ENCODE measurements at places on chromosomes 12 and 14.

GRCh38 chr12:26455936-26456574 lies 260.7 kb downstream of the SSPN start:
- no peak for DNase-seq

DNA sequence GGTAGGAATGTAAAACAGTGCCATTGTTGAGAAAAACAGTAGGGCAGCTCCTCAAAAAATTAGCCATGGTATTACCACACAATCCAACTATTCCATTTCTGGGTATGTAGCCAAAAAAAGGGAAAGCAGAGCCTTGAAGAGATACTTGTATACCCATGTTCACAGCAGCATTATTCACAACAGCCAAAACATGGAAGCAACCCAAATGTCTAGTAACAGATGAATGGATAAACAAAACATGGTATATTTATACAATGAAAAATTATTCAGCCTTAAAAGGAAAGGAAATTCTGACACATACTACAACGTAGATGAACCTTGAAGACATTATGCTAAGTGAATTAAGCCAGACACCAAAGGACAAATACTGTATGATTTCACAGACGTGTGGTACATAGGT lies 67.6 kb upstream of the GNG2 start:
- DNase-seq = no peak

DNA sequence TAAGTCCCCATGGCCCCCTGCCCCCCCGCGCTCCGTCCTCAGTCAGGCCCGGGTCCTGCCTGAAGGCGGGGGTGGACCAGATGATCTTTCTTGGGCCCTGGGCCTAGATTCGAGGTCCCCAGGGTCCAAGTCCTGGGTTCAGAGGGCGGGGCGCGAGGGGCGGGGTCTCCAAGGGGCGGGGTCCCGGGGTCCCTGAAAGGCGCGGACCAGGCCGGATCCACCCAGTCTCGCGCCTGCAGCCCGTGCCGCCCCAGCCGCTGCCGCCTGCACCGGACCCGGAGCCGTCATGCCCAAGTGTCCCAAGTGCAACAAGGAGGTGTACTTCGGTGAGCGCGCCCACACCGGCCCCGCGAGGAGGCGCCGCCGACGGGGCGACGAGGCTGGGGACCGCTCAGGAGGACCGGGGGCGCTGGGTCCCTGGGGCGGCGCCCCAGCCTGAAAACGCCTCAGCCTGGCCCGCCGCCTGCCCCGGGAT lies 325 bp downstream of the CRIP1 start:
- DNase-seq = peak; percentile 92

- no peak for DNase-seq
These were observed 209.2 kb downstream of the ZFP36L1 start for GRCh38 chr14:68583548-68584280.

DNA sequence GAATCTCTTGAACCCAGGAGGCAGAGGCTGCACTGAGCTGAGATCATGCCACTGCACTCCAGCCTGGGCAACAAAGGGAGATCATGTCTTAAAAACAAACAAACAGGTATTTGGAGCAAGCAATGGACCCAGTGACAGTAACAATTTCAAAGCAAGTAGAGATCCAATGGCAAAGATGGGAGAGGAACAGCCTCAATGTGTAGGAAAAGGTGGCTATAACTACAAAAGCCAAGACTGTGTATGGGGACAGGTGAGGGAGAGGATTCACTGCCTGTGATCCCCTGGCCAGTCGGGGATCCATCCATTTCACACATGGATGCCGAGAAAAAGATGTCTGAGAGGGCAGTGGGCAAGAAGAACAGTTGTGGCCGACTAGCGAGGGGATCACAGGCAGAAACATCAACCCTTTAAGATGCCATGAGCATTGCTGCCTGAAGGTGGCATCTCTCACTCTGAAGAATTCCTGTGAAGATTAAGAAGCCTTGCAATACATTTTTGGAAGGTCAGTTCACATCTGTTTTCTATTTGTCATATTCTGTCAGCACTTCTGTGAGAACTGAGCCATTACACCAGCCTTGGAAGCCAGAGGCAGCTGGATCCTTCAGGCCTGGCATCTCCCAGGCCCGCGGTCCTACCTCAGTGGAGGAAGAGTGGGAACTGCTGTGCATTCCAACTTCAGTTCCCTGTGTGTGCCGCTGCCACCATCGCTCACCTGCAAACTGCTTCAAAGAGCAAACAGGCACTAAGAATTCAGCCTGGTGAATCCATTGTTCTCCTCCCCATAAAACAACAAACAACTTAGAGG lies 54.5 kb upstream of the FRS2 start:
- no peak for DNase-seq

DNA sequence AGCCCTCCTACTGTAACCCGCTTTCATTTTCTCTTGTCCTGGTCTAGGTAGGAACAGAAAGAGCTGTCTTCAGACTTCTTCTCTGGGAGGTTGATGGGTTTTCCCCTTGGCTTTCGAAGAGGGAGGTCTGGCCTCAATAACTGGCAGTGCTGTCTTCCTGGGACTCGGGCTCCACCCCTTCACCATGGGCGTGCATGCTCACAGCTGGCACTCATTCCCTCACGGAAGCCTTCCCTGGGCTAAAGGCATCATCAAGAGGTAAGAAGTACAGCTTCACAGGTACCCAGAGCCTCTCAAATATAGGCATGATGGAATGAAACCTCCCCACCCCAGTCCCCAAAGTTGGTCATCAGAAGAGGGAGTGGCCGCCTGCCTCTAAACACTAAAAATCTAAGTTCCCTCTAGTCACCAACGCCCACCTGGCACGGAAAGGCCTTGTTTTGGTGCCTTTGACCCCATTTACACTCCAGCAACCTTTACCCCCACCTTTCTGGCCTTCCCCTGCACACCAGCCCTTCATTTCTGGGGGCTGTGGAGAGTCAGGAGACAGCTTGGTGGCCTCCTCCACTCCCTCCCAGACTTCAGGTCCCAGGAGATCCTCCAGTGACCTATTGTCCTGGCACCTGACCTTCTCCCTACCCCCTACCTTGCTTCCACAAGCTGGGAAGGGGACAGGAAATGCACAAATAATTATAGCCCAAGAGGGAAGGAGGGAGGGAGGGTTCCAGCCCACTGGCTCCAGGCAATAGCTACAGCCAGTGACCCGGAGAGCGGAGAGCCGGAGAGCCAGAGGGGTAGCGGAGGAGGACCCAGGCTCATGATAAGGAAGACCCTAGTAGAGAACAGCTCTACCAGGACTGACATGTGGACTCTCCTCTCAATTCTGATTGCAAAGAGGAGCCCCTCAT lies 2.8 kb downstream of the RAPGEF3 start:
- peak; percentile 72 for DNase-seq

- no peak for DNase-seq
These were observed 36.5 kb upstream of the SELPLG start for GRCh38 chr12:108670066-108670631.

DNA sequence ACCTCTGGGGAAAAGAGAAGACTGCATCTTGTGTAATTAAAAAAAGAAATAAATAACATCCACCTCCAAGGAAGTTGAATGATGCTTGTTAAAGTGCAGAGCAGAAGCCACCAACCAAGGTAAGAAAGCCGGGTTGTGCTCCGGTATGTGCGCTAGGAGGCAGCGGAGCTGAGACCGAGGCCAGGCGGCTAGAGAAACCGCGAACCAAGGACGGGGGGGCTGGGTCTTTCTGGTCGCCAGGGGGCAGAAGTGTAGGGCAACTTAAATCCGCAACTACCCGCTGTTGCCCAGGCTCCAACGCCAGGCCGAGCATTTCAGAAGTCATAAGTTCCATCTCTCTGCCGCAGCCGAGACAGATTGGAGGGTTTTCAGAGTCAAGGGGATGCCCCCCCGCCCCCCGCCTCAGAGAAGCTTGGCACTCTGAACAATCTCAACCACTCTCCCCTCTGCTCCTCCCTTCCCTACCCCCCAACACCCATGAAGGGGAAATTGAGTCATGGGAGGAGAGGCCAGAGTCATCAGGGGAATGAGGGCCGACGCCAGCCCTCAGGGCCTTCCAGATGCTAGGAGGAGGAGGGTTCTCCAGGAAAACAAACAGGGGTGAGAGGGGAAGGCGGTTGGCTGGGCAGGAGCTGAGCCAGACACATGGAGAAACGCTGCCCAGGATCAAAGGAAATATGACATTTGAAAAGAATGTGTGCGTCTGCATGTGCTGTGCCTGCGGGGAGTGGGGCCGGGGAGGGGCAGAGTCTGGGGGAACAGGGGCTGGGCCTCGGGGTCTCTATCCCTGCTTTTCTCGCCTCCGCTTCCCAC lies 2.2 kb upstream of the NFATC4 start:
- DNase-seq = peak; percentile 93

DNA sequence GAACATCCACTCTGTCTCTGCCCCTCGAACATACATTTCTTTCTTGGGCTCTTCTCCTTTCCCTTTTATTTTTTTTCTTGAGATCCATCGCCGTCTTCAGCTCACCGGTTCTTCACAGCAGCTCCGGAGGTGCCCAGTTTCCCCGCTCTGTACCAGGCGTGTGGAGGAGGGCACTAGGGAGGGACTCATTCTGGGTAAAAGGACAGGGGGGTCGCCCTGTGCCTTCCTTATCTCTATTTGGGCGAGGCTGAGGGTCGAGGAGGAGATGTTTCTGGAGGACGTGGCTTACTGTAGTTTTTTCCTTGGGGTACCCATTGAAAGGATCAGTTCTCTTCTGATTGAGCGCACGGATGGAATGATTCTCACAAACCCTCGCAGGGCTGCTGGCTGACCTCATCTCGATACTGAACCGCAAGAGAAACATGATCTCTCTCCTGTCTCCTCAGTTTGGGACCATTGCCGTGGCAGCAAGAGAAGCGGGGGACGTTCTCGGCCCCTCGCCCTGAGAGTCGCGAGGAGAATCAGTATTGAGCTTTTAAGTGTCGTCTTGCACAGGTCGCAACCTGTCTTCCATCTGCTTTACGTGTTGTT lies 386 bp downstream of the LIN52 start:
- DNase-seq = no peak

- DNase-seq = no peak
These were observed 37.2 kb upstream of the TUBA1C start for GRCh38 chr12:49227713-49228112.

- no peak for DNase-seq
These were observed 37.3 kb downstream of the PPP1R12A start for GRCh38 chr12:79897617-79898016.

GRCh38 chr12:109523504-109523903 lies 46.1 kb downstream of the UBE3B start:
- DNase-seq = peak; percentile 26

DNA sequence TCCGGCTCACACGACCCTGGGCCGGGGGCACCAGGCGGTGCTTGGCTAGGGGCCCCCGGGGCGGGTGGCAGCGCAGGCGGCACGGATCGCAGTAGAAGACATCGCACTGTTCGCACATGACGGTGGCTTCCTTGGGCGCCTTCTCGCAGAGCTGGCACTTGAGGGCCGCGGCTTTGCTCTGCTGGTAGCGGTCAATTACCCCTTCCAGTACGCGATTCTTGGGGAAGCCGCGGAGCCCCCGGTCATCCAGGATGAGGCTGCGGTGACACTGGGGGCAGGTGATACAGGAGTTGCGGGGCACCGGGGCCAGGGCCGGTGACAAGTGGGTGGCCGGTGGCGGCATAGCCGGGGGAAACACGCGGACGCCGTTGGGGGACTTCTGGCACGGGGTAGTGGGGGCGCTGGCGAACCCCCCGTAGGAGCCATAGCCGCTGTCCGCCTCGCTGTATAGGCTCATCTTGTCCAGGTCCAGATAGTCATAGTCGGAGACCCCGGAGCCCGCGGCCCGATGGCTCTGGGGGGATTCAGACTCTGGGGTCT lies 553 bp downstream of the TRIM9 start:
- peak; percentile 45 for DNase-seq

DNA sequence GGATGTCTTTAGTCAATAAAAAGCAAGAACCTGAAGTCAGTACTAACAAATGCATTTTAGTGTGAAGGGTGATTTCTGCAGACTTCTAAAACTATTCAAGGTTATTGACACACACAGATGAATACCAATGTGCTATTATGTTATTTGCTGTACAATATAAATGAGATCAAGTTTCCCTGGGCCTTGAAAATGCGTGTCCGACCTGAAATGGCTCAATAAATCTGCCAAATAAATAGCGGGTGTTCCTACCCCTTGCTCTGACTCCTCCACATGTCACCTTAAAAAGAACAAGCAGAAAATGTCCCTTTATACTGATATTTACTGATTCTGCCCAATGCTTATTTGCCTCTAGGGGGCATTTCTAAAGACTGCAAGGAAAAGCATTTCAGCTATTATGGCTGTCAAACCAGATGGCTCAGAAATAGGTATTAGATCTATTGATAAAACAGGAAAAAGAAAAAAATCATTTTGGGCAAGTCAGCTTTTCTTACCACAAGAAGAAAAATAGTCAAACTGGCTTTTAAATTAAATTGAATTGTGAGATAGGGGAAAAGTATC lies 367.3 kb upstream of the KITLG start:
- no peak for DNase-seq

- no peak for DNase-seq
These were observed 154.9 kb downstream of the RASSF9 start for GRCh38 chr12:85681333-85681732.

DNA sequence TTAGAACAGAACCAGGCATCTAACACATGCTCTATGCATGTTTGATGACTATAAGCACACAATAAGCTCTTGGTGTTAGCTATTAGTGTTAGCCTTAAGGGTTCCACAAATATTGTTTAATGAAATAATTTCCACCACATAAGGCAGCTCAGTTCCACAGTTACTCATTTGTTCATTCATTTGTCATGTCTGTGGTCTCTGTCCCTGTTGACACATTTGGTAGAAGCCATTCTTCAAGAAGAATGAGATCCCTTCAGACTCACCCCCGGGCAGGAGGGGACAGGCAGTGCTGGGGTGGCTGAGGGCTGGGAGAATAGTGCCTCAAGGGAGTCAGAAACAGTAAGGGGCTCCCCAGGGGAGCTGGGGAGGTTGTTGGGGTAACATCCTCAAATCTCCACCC lies 3.7 kb upstream of the FAIM2 start:
- no peak for DNase-seq

DNA sequence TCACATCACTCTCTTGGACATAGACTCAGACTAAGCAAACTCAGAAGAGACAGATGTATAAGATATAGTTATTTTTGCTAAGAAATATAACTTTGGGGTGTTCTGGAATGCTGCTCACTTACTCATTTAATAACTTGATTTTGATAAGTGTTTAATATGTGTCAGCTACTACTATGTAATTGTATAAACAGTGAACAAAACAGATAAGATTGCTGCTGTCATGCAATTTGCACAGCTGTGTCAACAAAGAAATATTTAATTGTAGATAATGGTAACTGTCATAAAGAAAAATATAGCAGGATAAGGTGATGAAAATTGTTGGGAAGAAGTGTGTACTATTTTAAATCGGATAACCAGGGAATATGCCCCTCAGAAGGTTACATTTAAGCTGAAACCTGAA lies 84.1 kb upstream of the ZDHHC17 start:
- DNase-seq = no peak

DNA sequence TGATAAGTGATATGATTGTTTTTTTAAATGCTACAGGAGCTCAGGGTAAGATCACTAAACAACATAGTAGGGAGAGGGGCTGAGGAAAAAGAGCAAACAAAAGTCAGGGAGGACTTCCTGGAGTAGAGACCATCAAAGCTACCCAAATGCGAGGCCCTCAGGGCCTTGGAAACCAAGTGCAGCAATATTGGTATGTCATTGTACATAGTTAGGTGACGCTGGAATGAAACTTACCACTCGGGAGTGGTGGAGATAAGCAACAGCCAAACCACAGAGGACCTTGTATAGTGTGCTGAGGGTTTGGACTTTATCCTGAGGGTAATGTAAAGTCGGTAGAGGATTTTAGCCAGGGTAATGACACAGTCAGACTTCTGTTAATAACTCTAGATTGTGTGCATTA lies 13.8 kb downstream of the KITLG start:
- DNase-seq = no peak

- DNase-seq = no peak
These were observed 45.7 kb upstream of the FBRSL1 start for GRCh38 chr12:132444283-132444682.

- DNase-seq = no peak
These were observed at the start of gene TNFAIP2 for GRCh38 chr14:103122947-103123633. TSS of gene TNFAIP2 (plus strand) at chr14:103123461. CDS start at chr14:103126458, 2,997 bp downstream.

GRCh38 chr12:70186436-70186835 lies 56.8 kb upstream of the CNOT2 start:
- no peak for DNase-seq

All from Peyer's patch (tissue), 4 donors.